ENCODE measurements at places on chromosomes 3 and 15. TPM values are rescaled to one million over a fixed set of nuclear protein-coding genes. Genes with fewer than 3 reads are reported as not detected.

The MUSTN1 gene
- total RNA-seq = 77.9 TPM

The SAXO2 gene
- 2.6 TPM for total RNA-seq

The LRRIQ4 gene
- total RNA-seq = not detected

The ROPN1 gene
- total RNA-seq = not detected

The AGBL1 gene
- 1.2 TPM for total RNA-seq

The ALDH1A3 gene
- 31.2 TPM for total RNA-seq

The DUT gene
- total RNA-seq = 82.8 TPM

The SNRPA1 gene
- 50.6 TPM for total RNA-seq

The CACNA2D3 gene
- 4.5 TPM for total RNA-seq

The UBXN7 gene
- 25.2 TPM for total RNA-seq

The ADAMTS7 gene
- total RNA-seq = 26.4 TPM

The ABCC5 gene
- 61.2 TPM for total RNA-seq

The ATP10A gene
- total RNA-seq = 8.1 TPM

The ZNF662 gene
- 9.0 TPM for total RNA-seq

The CYP1A2 gene
- total RNA-seq = not detected

The ECE2 gene
- total RNA-seq = not detected

The CLDN18 gene
- total RNA-seq = not detected

The RBPMS2 gene
- total RNA-seq = 2.0 TPM
